ENCODE measurements at places on chromosomes 6 and 20.

- no peak for DNase-seq
Measured at GRCh38 chr20:38258545-38259215, 1.9 kb downstream of the KIAA1755 start.

DNA sequence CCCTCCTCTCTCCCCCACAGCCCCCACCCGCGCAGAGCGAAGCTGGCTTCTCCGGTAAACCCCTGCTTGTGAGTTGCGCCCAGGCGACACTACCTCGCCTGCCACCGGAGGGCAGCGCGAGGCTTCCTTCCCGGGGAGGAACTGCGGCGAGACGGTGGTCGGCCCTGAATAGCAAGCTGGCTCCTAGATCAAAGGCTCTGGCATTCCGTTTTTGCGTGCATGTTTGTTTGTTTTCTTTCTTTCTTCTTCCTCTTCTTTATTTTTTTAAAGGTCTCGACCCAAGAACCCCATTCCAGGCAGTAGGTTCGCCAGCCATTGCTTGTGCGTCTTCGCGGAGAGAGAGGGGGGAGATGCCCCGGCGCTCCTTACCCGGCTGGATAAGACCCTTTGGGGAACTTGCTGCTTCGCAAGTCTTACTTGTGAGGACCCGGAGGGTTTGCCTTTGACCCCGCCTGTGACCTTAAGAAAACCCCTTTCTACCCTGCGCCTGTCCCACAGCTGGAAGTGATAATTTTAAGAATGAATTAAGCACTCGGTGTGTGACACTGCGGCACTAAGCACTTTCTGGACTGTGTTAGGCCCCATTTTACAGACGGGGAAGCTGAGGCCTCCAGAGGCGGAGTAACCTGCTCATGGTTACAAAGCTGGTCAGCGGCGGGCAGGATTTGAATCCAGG is 92.7 kb upstream of the SIRPA start:
- no peak for DNase-seq

DNA sequence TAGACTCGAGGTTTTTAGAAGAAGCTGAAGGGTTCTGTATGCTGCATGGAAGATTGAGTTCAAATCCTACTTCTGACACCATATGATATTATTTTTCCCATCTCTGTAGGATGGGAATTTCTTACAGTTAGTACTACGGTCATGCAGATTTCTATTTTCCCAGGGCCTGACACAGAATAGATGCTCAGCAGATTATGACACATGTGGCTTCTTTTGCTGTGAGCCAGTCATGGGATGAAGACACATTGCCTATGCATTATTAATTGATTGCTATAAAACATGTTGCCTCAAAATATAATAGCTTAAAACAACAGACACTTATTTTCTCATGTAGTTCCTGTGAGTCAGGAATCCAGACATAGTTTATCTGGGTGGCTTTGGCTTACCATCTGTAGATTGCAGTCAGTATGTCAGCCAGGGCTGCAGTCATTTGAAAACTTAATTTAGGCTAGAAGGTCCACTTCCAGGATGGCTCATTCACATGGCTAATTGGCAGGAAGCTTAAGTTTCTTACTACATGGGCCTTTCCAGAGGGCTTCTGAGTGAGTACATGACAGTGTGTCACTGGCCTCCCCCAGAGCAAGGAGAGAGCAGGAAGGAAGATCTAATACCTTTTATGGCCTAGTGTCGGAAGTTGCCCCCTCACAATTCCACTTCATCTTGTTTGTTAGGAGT is 29.5 kb downstream of the TOP1 start:
- DNase-seq: no peak

DNA sequence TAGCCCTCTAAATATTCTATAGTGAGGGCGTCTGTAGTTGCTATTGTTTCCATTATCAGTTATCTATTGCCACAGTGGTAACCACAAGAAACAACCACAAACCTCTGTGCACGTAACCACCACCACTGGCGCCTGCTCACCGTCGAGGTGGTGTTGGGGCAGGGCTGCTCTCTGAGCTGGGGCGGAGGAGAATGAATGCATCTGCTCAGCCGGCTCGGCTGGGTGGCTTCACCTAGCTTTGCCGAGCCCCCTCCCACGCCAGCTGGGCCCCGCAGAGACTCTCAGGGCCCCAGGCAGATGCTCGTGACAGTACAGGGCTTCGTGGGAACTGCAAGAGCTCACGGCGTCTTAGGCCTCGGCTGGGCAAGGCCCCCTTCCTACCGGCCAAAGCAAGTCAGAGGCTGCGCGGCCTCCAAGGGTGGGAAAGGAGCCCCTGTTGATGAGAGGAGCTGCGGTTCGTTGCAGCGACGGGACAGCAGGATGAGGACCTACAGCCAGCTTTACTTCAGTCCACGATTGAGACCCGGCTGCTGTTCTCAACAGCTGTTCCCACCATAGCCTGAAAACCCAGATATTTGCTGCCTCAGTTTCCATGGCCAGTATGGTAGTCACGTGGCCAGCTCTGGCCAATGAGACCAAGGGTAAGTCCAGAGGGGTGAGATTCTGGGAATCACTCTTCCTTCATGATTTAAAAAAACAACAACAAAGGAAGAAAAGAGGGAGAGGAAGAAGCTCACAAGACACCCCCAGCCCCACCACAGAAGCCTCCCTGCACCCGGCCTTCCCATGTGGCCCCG is 120.2 kb upstream of the AFDN start:
- peak; percentile 59 for DNase-seq

- no peak for DNase-seq
Measured at GRCh38 chr6:136470044-136470443, 80.2 kb downstream of the MAP7 start.

DNA sequence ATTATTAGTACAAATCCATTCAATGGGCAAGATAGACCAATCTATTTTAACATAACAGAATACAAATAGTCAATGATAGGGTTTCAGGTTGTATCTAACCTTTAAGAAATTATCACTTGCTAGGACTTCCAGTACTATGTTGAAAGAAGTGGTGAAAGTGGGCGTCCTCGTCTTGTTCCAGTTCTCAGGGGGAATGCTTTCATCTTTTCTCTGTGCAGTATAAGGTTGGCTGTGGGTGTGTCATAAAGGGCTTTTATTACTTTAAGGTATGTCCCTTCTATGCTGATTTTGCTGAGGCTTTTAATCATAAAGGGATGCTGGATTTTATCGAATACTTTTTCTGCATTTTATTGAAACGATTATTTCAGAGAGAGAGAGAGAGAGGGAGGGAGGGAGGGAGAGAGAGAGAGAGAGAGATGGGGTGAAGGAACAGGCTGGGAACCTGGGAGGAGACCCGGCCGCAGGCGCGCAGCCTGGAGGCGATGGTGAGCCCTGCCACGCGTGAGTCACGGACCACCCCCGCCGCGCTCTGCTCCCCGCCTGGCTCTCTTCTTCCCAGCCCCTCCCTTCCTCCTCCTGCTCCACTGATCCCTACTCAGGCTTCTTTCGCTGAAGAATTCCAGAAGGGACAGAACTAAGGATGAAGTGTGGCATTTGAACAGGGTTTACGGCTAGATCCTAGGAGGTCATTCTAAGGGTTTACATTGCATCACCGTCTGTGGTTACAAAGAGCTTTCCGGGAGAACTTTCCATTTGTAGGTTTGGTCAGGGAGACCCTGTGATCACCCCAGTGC is 45.5 kb upstream of the HLA-E start:
- DNase-seq: no peak

DNA sequence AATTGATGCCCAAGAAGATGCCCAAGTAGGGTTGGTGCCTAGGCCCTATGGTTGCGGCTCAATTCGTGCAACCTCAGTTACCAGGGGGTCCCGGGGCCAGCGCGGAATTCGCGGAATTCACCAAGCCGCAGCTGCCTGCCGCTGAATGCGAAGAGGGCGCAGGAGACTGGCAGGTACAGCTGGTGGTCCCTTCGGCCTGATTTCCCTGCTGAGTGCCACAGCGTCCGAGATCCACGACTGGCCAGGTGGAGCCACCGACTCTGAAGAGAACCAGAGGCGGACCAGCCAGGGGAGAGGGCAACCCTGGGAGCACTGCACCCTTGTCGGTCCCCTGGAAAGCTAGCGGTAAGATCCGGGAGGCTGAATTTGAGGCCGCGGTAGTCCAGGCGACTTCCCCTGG is 6.8 kb upstream of the TFAP2D start:
- DNase-seq: no peak

- DNase-seq: peak; percentile 24
Measured at GRCh38 chr20:32484225-32484957, 100.7 kb downstream of the NOL4L start.

- no peak for DNase-seq
Measured at GRCh38 chr20:6277661-6278240, 154.9 kb upstream of the FERMT1 start.

DNA sequence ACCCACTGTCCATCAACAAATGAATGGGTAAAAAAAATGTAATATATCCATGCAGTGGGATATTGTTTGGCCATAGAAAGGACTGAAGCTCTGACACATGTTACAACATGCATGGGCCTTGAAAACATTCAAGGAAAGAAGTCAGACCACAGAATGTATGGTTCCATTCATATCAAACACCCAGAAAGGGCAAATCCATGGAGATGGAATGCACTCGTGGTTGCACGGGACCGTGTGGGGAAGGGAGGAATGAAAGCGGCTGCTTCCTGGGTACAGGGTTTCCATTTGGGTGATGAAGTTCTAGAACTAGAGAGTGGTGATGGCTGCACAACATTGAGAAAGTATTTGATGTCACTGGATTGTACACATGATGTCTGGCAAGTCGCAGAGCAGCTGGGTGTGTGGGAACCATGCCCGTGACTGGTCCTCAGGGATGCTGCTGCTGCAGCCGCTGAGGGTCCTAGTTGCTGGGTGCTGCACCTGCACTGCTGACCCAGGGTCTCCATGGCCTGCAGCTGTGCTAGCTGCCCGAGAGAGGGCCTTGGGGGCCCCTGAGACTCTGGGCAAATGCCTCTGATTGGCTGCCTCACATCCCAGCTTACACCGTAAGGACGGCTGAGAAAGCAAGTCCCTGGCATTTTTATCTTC is 220.3 kb downstream of the NRN1 start:
- DNase-seq: no peak

DNA sequence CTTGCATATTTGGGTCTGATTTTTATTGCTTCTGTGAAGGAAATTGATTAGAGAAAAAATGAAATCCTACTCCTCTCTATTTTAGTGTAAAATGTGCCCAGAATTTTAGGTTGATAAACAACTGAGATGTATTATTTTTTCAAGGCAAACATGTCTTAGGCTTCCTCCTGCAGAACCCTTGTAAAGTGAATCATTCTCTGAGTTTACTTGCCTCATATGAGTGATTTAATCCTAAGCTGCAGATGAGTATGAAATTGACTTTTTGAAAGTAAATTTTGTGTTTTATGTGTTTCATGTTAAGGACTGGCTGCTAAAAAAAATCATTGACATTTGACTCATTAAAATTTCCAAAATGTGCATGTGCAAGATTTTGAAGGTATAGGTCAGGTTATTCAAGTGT is 138.5 kb upstream of the PHACTR1 start:
- DNase-seq: no peak

GRCh38 chr6:17962436-17963031 is 24.9 kb downstream of the KIF13A start:
- no peak for DNase-seq

DNA sequence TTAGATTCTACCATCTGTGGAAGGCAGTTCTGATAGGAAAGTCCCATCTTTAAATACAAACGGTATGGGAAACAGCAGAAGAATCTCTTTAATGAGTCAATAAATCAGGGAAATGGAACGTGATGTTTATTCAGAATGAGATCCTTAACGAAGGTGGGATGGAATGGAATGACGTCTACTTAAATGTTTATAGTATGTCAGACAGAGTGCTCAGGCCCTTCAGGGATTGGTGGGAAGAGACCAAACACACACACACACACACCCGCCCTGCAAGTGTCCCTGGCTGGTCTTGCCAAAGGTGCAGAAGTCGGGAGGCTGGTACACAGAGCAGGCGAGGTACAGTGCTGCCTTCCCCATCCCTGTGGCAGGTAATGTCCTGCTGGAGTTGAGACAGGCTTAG is 164.0 kb downstream of the FARS2 start:
- no peak for DNase-seq

Data from stimulated activated CD8-positive, alpha-beta memory T cell treated with anti-CD3 and anti-CD28 coated beads, Interleukin-7, amount 100 ng/mL, for 4 hours (primary cell).